ENCODE measurements at places on chromosomes 6 and 20.

DNA sequence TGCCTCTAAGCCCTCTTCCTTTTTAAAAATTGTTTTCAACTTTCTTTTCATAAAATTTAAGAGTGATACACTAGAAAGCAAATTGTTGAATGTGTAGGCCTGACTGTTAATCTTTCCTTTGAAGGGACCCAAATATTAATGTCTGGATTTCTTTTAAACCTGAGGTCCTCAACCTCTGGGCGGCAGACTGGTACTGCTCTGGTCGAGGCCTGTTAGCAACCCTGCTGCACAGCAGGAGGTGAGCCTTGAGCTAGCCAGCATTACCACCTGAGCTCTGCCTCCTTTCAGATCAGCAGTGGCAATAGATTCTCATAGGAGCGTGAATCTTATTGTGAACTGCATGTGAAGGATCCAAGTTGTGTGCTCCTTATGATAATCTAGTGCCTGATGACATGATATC, 191.2 kb downstream of the MANEA start:
- no peak for DNase-seq

DNA sequence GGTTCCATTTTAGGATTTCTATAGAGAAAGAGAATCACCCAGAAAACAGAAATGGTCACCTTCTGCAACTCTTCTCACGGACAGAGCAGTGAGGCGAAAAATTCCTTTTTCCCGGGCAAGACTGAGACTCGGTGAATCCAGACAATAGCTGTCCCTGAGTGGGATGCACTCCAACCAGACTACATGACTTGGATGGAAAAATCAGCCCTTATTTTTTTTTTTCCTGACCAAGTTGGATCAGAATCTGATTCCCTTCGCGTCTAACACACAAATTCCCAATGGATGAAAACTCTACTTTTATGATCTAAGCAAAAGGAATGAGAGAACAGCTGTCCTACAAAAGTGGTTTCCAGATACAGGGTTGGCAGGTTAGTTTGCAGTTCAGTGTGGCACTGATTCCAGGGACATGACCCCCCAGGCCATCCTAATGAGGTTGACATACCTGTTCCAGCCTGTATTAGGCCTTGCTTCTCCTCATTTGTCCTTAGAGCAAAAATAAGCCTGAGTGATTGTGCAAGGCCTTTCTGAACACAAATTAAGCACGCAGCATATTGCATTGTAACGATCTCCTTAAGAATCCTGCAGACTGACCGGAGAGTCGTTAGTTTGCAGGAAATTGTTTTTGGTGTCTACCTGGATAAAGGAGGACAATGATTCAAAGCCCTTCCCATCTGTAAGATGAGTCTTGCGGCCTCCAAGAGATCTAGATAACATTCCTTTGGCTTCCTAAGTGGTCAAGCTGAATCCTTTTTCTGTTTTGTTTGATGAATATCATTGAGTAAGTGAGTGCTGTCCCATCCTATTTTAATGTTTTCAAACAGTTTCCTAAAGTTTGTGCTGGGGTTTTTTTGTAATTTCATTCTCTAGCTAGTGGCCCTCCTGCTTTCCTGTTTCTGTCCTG, 1.5 kb upstream of the NEDD9 start:
- DNase-seq: no peak

- DNase-seq: no peak
These were observed 157.3 kb downstream of the DTNBP1 start for GRCh38 chr6:15505463-15505918.

DNA sequence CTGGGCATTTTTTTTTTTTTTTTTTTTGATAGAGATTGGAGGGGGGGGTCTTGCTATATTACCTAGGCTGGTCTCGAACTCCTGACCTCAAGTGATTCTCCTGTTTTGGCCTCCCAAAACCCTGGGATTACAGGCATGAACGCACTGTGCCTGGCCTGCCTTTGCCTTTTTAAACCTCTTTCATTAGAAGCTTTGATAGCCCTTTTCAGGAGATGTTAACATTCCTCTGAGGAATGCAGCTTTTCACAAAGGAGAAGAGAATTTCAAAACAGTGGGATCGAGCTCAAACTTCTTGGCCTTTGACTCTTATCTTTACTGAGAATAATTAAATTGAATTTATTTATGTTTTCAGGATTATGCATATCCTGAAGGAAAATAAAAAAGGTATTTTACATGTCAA, 31.3 kb downstream of the SLC26A8 start:
- no peak for DNase-seq

GRCh38 chr6:19979059-19979458, 141.9 kb downstream of the ID4 start:
- DNase-seq: no peak

- DNase-seq: no peak
These were observed 41.3 kb upstream of the SLC22A16 start for GRCh38 chr6:110517601-110518281.

- no peak for DNase-seq
These were observed 10.1 kb downstream of the FLOT1 start for GRCh38 chr6:30732237-30732943.
